ENCODE measurements at places on chromosomes 6 and 20. TPM values are rescaled to one million over a fixed set of nuclear protein-coding genes. Genes with fewer than 3 reads are reported as not detected.

- DNase-seq, result no peak
Measured at GRCh38 chr6:72133324-72133723, 247.0 kb downstream of the RIMS1 start.

- DNase-seq, result peak; percentile 51
Measured at GRCh38 chr20:45833030-45833882, at the start of gene SNX21. TSS of gene SNX21 (plus strand) at chr20:45833799. CDS start at chr20:45833920, 121 bp downstream.

GRCh38 chr6:885051-885590, 192.2 kb upstream of the EXOC2 start:
- DNase-seq, result no peak

- DNase-seq, result no peak
Measured at GRCh38 chr6:35730745-35731413, 6.0 kb upstream of the ARMC12 start.

GRCh38 chr6:1461207-1461606, 71.8 kb downstream of the FOXF2 start:
- DNase-seq, result no peak

Gene BYSL
- total RNA-seq, result 33.1 TPM

Gene SRMS
- not detected for total RNA-seq
